ENCODE measurements at places on chromosomes 5 and 9. TPM values are rescaled to one million over a fixed set of nuclear protein-coding genes. Genes with fewer than 3 reads are reported as not detected.

GRCh38 chr9:121895818-121896544, 197.1 kb downstream of the TTLL11 start:
- DNase-seq, result peak; percentile 30

- no peak for DNase-seq
Observed at GRCh38 chr9:21579247-21579671, 97.1 kb upstream of the IFNE start.

- DNase-seq, result no peak
Observed at GRCh38 chr9:8872802-8873201, 1073.2 kb upstream of the DMAC1 start.

DNA sequence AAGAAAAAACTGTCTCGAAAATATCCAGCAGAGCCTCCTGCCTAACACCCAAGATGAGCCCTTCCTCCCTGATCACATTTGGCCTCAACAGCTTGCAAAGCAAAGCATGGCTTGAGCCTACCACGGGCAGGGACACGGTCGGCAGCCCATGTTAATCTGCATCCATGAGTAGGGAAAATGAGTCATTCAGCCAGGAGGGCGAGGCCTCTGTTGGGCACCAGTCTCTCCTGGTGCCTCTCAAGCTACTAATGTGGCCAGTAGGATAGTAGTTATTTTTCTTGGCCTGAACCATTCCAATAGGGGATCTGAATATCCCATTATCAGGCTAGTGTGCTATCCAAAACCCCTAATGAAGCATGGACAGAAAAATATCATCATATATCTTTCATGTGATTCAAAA, 43.0 kb upstream of the SHB start:
- no peak for DNase-seq

DNA sequence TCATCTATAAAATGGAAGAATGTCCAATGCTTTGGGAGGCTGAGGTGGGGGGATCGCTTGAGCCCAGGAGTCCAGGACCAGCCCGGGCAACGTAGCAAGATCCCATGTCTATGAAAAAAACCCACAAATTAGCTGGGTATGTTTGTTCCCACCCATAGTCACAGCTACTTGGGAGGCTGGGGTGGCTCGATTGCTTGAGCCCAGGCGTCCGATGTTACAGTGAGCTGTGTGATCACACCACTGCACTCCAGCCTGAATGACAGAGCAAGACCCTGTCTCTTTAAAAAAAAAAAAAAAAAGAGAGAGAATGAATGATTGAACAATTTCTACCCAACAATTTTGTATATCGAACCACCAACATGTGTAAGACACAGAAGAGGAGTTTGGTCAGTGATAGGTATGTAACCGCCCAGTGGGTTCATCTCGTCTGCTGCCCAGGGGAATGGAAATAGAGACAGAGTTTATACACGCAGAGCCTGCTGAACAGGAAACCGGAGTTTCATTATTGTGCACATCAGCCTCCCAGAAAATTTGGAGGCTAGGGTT, 26.2 kb upstream of the ERGIC1 start:
- DNase-seq, result no peak

DNA sequence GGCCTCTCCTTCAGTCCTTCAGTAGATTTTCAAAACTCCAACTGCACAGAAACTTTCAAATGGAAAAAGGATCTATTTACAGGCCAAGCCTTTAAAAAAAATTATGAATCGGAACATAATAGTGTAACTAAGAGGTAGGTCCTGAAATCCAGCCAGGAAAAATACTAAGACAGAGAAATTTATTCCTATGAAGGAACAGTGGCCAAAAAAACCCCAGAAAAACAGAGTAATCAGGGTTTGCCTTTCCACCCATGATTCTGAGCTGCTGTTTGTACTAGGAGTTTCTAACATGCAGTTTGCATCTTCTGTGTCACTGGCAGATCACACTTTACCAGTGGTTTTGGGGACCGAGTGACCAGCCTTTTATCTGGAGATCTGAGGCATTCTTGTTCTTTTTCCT, 93.1 kb upstream of the TMED7 start:
- DNase-seq, result no peak

DNA sequence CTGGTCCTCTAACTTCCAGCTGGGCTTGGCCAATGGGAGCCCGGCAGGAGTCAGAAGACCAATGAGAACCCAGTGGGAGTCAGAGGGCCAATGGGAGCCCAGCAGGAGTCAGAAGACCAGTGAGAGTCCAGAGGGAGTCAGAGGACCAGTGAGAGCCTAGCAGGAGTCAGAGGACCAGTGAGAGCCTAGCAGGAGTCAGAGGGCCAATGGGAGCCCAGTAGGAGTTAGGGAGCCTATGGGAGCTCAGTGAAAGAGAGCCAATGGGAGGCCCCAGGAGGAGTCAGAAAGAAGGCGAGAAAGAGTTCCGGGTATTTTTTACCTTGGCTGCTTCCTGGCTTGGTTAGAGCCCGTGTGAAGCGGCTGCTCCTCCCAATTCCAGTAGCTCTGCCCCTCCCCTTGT, 191.0 kb downstream of the GABBR2 start:
- DNase-seq, result no peak

- no peak for DNase-seq
Observed at GRCh38 chr9:99824378-99825171, 2.9 kb downstream of the NR4A3 start.

GRCh38 chr5:151684690-151685361, 1.9 kb downstream of the SPARC start:
- DNase-seq, result peak; percentile 58

DNA sequence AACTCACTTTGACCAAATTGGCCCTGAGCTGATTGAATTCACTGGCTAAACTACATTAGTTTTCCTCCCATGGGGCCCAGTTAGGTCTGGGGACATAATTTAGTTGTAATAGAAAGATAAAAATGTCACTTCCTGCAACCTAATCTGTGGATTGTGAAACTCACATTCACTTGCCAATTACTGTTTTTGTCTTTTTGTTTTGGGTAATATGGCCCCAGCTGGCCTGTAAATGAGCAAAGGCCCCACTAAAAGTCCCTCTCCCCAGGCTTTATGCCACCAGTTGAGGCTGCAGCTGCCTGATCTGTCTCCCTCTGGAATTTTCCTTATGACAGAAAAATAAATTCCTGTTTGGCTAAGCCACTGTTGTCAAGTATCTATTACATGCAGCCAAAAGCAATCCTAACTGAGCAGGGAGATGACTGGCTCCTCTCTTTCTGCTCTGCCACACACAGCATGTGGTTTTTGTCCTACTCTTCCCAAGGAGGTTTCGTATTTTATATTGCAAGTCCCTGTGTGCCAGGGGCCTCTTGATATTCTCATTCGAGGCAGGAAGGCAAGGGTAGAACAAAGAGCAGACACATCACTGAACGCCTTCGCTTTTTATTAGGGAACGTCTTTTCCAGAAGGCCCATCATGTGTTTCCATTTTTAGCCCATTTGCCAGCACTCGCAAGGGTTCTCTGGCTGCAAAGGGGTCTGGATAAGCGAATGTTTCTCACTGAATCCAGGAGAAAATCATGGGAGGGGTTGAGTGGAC, 24.1 kb upstream of the SLC25A48 start:
- no peak for DNase-seq

- no peak for DNase-seq
Observed at GRCh38 chr9:81729135-81729534, 39.8 kb upstream of the TLE1 start.

GRCh38 chr5:111308951-111309350, 84.8 kb downstream of the CAMK4 start:
- no peak for DNase-seq

- DNase-seq, result no peak
Observed at GRCh38 chr9:107994648-107995047, 505.1 kb upstream of the KLF4 start.

DNA sequence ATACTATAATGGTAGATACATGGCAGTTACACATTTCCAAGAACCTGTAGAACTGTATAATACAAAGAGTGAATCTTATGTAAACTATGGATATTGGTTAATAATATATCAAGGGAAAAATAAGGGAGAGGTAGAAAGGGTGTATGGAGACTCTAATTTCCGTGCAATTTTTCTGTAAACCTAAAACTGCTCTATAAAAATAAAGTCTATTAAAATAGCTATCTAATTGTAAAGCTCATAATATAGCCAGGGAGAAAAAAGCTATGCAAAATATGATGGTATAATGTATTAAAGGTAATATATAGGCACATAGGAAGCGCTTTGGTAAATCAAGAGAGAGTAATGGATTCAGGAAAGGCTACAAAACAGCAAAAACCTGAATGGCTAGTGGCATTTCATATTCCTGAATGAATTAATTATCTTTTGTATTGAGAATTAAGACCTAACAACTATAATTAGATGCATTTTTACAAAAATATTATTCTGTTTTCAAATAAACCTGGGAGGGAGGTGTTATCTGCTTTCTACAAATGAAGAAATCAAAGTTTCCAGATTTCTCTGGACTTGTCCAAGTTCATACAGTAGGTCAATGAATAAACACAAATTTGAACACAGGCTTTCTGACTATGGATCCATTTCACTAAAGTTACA, 22.8 kb downstream of the ANXA1 start:
- DNase-seq, result no peak

- no peak for DNase-seq
Observed at GRCh38 chr5:177306674-177307543, 3.3 kb downstream of the PRELID1 start.

GRCh38 chr9:136902259-136902821, 16.0 kb downstream of the TRAF2 start:
- peak; percentile 87 for DNase-seq

- no peak for DNase-seq
Observed at GRCh38 chr9:22204240-22204639, 195.1 kb upstream of the CDKN2B start.

- peak; percentile 73 for DNase-seq
Observed at GRCh38 chr9:8660383-8660782, 860.8 kb upstream of the DMAC1 start.

DNA sequence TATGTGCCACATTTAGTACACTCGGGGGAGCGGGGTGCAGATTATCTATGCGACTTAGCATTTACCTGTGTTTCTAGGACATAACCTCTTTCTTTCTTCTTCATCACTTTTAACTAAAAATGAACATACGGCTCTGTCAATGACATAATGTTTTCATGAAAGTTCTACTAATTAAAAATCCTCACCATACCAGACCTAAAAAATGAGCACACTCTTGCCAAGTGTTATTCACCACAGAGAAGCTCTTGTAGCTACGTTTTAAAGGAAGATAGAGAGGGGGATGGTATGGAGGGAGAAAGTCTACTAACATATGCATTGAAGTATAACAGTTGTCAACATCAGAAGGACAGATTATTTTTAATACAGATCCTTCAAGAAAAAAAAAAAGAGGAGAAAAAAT, 1.6 kb downstream of the CDH10 start:
- no peak for DNase-seq

- DNase-seq, result no peak
Observed at GRCh38 chr5:88734191-88734640, 148.8 kb downstream of the MEF2C start.

- DNase-seq, result no peak
Observed at GRCh38 chr5:128546658-128547281, 8.7 kb upstream of the FBN2 start.

- DNase-seq, result peak; percentile 28
Observed at GRCh38 chr5:151585970-151586369, 5.2 kb downstream of the FAT2 start.

DNA sequence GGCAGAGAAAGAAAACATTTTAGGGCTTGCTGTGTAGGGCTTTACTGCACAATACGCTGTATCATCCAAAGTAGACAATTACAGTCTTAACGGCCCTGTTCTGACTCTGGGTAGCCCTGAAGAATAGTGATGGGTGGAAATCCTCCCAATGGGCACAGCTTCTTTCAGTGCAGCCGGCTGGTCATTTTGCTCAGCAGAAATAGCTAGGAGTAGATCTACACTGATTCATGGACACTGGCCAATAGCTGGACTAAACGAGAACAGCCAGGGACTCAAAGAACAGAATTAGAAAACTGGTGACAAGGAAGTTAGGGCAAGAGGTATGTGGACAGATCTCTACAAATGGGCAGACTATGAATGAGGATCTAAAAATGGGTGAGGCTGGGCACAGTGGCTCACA, 69.3 kb downstream of the IARS1 start:
- no peak for DNase-seq

DNA sequence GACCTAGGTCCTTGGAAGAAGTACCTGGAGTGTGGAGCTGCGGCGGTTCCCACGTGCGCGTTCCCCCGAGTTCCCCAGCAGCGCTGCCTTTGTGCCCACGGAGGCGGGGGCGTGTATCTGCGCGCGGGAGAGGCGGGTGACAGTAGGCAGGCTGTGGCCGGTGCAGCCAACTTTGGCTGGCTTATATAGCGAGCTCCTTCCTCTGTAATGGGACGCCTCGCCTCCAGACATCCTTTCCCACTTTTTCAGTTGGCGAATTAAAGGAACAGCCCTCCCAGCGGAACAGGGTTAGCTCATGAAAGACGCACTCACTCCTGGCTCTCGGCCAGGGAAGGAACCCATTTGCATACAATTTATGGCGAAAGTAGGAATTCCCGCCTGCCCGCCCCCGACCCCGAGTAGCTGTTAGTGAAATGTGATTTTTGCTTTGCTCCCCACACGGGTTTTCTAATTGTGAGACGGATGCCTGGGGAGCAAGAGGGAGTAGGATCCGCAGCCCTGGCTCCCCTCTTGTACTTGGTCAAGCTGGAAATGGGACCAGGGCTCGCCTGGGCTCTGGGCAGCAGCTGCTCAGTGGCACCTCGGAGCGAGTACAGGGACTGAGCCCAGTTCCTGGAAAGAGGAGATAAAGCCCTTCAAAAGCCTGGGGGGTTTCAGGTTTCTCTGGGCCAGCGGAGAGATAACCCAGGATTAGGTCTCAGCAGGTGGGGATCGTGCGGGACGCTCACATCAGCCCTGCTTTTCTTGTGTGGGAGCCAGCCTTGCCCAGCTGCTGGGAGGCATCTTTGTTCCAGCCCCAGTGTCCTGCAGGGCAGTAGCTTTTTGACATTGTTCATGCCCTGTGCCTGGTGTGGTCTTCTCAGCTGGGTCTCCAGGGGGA, at the start of gene TNC:
Gene TNC (minus strand): TSS at position 159 of the 880 bp plus-strand sequence. CDS start 27,139 bp downstream, outside the sequence.
- DNase-seq, result peak; percentile 34

Gene OR1Q1
- total RNA-seq, result not detected

Gene PJA2
- 89.6 TPM for total RNA-seq

Gene SPINK6
- total RNA-seq, result not detected

Gene GDNF
- total RNA-seq, result 1.2 TPM

Gene CDC20B
- total RNA-seq, result 0.20 TPM

Gene ADGRV1
- 31.9 TPM for total RNA-seq

Gene ANKRD31
- 0.17 TPM for total RNA-seq

Gene SLC36A2
- total RNA-seq, result 0.14 TPM

All from mucosa of gallbladder (tissue), 1 donor.